Fibroblast of mammary gland (primary cell): ENCODE measurements at places on chromosomes 6 and 20.

DNA sequence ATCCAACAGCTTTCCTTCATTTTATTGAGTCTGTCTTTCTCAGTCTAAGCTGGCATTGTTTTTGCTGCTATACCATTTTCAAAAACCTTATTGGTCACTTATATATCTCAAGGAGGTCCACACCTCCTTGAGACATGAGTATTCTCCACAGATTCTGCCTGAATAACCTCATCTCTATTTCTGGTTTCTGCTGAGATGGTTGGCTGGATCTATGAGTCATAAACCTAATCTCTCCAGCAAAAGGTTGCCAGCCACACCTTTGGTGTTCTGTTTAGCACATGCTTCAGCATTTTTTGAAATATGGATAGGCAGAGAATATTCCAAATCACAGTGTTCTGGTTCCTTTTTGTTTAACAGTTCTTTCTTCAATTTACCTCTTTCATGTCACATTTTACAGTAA lies 40.8 kb upstream of the TMEM244 start:
- peak; percentile 22 for DNase-seq

GRCh38 chr6:169669889-169670288 lies 31.9 kb downstream of the WDR27 start:
- peak; percentile 25 for DNase-seq

DNA sequence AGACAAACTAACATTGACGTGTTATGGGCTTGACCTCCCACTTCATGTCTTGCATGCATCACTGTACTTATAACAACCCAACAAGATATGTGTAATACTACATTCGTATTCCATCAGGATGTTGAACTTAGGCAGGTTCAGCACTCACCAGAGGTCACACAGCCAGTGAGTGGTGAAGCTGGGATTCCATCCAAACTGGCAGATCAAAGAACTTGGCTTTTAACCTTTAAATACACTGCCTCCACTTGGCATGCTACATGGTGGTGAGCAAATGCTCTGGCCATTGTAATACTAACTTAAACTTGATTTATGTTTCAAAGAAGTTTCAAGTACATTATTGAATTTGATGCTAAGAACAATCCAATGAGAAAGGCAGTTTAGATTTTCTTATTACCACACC lies 10.7 kb upstream of the HDDC2 start:
- peak; percentile 28 for DNase-seq

GRCh38 chr20:57689745-57690481 lies 19.9 kb downstream of the PMEPA1 start:
- no peak for DNase-seq
